ENCODE measurements at places on chromosomes 6 and 20.

DNA sequence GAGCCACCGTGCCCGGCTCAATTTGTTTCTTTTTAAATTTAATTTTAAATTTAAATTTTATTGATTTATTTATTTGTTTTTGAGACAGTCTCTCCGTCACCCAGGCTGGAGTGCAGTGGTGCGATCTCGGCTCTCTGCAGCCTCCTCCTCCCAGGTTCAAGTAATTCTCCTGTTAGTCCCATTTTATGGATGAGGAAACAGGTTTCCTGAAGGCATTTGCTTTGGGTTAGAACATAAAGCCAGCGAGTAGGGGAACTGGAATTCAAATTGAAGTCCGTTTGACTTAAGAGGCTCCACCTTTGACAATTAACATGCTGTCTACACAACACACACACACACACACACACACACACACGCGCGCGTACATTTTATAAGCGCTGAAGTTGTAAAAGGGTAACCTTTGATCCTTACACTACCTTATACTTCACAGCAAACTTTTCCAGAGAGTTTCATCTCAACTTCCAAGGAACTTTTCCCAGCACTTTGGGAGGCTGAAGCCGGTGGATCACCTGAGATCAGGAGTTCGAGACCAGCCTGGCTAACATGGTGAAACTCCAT lies 232.0 kb downstream of the BCAS1 start:
- no peak for DNase-seq

- no peak for DNase-seq
These were observed 41.3 kb downstream of the MACROD2 start for GRCh38 chr20:14036567-14036966.

GRCh38 chr6:37039958-37040357 lies 34.5 kb downstream of the FGD2 start:
- no peak for DNase-seq

- DNase-seq: peak; percentile 72
These were observed 48.9 kb downstream of the NOL4L start for GRCh38 chr20:32535953-32536823.

GRCh38 chr6:94845742-94846141 lies 731.6 kb upstream of the MANEA start:
- DNase-seq: no peak
